ENCODE measurements at places on chromosomes 3 and 15.

DNA sequence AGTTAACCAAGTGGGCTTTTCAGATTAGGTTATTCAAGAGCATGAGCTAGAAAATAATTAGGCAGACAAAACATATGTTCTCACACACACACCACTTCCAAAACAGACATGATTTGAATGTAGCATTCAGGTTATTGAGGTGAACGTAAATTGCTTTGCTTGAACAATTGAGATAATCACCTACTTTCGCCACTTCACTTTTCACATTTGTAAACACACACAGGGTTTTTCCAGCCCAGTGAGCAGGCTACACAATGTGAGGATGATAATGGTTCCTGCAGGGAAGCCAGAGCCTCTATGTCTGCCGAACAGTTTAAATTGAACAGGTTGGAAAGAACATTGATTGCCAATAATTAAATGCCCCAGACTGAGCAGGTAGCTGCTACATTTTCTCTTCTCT, 560.8 kb downstream of the OCA2 start:
- DNase-seq: no peak

GRCh38 chr15:66193066-66193465, 60.5 kb downstream of the MEGF11 start:
- DNase-seq: no peak

DNA sequence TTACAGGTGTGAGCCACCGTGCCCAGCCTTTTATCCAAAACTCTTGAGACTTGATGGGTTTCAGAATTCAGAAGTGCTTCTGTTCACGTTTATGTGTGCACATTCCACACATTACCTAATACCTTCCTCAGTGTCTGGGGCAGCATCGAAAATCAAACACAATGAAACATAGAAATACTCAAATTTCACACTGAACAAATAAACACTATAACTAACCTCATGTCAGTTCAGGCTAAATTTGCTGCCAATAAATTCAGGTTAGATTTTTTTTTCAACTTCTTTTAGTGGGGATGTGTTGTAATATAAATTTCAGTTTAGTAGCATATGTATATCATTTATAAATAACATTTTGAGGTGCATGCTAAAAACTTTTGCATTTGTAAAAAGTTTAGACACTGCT, 2.8 kb downstream of the EIF2AK4 start:
- DNase-seq: no peak

DNA sequence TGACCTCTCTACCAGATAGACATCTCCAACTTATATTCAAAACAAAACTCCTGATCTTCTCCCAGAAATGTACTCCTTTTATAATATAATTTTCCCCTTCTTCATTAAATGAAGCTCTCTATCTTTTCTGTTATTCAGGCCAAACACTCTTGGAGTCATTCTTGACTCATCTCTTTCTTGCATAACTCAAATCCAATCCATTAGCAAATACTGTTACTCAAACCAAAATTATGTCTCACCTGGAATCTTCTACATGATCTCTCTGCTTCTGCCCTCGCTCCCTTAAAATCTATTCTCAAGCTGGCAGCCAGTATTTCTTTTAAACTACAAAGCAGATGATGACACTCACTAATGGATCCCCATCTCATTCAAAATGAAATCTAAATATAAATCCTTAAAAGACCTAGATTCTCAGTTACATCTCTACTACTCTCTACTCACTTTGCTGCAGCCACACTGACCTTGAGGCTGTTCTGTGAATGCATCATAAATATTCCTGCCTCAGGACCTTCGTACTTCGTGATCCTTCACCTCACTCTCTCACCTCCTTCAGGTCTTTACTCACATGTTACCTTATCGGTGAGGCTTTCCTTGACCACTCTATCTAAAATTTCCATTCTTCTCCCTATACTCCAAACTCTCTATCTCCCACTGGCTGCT, 160.9 kb downstream of the TBC1D5 start:
- DNase-seq: no peak

- no peak for DNase-seq
These were observed 95.8 kb downstream of the ARNT2 start for GRCh38 chr15:80500021-80500420.

- DNase-seq: no peak
These were observed 6.6 kb upstream of the CHSY1 start for GRCh38 chr15:101258238-101259144.

- DNase-seq: no peak
These were observed 36.3 kb downstream of the LRTM1 start for GRCh38 chr3:54891540-54891897.

- DNase-seq: no peak
These were observed 83.4 kb downstream of the RBPMS2 start for GRCh38 chr15:64691896-64692565.

GRCh38 chr3:46214751-46215352, 6.7 kb upstream of the CCR1 start:
- peak; percentile 57 for DNase-seq

DNA sequence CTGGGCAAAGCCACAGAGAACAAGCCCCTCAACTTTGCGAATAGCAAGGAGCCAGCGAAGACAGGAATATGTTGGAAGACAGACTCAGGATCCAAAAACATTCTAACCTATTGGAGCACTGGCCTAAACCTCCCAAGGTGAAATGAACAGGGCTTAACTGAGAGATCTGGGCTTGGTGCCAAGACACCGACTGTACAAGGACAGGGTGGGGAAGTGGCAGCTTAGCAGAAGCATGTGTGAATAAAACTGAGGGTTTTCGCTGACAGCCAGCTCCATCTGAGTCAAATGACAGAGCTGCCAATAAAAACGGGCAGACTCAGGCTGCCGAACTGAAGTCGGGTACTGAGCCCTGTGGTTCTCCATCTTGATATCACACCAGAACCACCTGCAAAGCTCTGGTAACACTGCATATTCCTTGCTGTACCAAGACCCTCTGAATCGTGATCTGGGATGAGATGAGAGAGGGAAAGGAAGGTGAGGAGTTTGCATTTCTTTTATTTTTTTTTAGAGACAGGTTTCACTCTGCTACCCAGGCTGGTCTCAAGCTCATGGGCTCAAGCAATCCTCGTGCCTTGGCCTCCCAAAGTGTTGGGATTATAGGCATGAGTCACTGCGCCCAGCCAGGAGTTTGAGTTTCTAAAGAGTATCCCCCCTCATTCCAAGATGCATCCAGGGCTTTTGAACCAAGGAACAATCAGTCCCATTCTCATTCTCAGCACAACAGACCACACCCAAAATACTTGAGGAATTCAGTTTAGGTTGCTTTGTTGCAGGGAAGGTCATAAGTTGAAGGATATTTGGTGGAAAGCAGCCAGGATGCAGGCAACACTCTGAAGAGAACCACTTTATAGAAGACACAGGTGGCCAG, 6.0 kb upstream of the PLCB2 start:
- peak; percentile 40 for DNase-seq

DNA sequence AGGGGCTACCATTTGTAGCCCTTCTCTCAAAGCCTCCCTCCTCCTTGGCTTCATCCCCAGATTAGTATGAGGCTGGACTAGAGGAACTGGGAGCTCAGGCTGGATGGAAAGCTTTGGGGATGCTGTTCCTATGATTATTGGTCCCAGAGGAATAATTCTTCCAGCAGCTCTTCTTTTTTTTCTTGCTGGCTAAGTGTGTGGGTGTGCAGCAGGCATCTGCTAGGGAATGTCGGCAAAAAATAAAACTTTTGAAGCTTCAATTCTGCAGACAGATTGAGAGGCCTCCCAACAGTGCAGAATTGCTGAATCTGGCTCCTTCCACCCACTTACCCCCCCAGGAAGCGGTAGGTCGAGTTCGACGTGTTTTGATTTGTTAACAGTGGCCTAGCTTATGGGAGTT, 138.5 kb upstream of the ANKRD28 start:
- no peak for DNase-seq

DNA sequence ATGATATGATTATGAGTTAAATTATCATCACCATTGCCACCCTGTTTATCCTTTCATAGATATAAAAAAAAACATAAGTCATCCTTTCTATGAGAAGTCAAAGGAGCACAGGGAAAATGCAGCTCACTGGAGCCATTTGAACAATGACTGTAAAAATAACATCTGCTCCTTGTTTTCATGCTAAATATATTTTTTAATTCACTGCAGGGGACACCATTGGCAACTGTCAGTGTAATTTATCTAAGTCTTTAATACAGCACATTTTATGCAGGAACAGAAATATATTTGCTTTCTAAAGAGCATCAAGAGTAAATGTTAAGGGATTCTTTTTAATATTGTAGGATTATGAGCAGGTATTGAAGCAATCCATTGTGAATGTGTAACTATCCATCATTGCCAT, 371.3 kb downstream of the ZBBX start:
- no peak for DNase-seq

GRCh38 chr3:138923531-138923994, 23.4 kb downstream of the FOXL2 start:
- peak; percentile 76 for DNase-seq

DNA sequence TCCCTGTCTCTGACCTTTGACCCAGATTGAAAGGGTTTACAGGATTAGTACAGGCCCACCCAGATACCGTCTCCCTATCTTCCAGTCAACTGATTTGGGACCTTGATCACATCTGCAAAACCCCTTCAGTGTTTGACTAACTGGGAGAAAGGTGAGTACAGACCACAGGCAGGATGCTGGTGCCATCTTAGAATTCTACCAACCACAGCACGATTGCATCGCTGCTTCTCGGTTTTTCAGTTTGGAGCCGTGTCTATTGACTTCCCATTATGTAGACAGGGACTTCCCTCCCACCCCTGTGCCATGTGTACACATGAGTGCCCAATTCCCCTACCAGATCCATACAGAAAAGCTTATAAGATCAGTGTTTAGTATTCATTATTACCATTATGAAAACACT, 6.6 kb upstream of the KLF13 start:
- no peak for DNase-seq

DNA sequence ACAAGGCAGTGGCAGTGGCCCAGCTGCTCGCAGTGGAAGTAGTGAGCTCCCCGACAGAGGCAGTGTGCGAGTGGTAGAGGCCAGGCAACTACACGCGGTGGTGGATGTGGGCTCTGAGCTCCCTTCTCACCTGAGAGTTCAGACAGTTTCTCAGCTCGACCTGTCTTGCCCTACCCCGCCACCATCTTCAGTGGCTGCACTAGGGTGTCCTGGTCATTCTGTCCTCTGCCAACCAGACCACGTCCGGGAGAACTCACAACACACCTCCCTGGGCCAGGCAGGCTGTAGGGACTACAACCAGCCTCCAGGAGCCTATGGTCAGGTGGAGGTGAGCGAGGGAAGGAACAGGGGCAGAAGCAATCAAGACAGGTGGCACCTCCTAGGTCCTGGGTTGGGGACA, 106.3 kb upstream of the SMAD3 start:
- DNase-seq: no peak

GRCh38 chr15:49844390-49844789, 223.5 kb downstream of the DTWD1 start:
- DNase-seq: no peak

- no peak for DNase-seq
These were observed 34.8 kb upstream of the EPHA3 start for GRCh38 chr3:89072642-89073041.

GRCh38 chr15:31151301-31152233, 50.0 kb upstream of the TRPM1 start:
- no peak for DNase-seq

DNA sequence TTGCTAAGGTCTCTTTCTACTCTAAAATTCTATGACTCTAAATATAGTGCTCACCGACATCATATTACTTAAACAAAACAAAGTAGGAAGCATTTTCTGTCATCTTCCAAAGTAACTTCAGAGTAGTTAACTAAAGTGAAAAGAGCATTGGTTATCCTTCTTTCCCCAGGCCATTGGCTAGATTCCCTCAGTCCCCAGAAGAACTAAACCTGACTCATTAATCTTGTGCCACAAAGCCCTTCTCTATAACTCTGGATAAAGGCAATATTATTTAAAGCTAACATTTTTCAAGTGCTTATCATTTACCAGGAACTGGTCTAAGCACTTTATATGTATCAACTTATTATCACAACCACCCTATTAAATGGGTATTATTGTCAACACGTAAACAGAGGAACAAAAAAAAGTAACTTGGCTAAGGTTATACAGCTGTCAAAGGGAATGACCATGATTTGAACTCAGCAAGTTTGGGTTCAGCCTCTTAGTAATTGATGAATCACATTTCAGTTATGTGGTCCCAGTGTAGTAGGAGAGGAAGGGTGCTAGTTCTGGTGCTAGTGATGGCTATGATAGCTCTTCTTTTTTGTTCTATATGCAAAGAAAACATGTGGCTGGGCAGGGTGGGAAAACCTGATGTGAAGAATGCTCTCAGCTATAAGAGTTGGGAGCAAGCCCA, 304.9 kb downstream of the FGF12 start:
- no peak for DNase-seq

DNA sequence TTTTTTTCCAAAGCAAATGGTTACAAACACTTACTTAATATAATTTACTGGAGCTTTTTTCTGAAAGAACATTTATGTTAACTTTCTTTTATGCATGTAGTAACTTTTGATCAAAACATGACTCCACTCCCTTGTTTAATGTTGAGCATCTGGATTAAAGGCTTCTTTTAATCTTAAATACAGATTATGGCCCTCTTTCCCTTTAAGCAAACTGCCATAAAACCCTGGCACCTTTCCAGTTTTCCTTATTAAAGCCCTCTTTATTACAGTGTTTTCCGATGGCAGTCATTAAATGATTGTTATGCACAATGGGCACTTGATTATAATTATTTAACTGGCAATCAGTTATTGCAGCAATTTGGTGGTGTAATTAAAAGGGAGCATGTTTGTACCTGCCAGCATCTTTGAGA, 167.0 kb downstream of the VGLL4 start:
- no peak for DNase-seq

DNA sequence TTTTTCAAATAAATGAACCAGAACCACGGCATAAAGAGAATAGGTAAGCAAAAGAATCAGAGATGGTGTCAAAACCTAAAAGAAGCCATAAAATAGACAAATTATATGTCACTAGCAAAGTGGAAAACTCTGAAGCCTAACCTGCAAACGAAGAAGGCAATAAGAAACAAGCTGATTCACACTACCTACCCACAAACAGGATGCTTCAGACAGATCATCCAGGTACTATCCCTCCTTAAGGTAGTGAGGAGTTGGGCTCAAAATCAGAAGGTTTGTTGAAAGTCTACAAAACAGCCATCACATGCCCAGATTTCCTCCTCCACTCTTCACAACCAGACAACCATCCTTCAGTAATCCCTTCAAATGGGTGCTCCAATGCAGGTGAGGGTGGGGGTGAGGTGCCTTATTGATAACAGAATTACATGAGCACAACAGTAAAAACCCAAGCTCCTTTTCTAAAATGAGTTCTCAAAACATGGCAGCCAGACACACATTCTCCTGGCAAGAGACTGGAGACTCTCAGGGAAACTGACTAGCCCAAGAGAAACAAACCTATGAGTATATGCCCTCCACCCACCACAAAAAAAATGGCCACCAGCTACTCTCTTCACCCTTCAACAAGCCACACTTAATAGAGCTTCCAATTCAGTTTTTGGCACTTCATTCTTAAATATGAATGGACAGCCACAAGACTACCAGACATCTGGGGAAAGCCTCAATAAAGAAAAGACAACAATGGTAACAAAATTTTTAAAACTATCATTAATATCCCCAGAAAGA, 6.4 kb downstream of the KPNA1 start:
- DNase-seq: no peak

- no peak for DNase-seq
These were observed 142.8 kb downstream of the CHL1 start for GRCh38 chr3:339351-339750.

Measured in NCI-H2107 (cell line).